ENCODE measurements at places on chromosomes 12 and 14.

DNA sequence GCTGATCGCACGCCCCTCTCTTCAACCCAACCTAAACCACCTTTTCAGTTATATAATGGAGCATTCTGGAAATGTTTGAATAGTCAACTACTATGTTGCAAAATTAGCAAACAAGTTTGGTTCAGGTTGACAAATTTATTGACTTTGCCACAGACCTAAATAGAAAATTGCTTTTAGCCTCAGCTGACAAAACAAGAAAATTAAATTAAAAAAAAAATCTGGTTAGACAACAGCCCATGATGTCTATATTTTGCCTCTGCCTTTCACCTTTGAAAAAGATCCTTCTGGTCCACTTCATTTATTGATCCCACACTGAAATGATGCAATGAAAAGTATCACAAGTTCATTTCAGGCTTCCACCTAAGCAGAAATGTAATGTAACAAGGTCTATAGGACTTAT lies 17.5 kb downstream of the SLC38A4 start:
- no peak for DNase-seq

DNA sequence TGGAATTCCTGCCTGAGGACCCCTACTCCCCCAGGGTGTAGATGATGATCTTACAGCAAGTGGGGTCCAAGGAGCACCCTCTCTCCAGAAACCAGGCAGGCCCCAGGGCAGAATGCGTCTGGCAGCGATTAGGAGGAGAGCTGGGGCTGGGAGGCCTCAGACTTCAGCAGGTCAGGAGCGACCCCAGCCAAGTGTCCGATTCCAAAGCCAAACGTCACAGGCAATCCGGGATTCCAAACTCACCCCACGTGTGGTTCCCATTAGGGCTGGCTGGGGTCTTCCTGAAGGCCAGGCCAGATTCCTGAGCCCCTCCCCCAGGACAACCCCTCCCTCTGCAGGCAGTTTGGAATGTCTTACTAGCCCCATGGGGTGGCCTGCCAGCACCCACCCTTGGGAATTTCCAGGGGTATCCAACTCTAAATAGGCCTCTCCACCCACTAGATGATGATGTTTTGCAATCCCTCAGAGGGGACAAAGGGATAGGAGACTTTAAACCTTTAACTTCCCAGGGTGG lies 17.3 kb upstream of the FIGNL2 start:
- DNase-seq, result no peak

- DNase-seq, result peak; percentile 70
Observed at GRCh38 chr12:32365473-32366064, 33.8 kb upstream of the FGD4 start.

GRCh38 chr14:33056213-33056612 lies 117.5 kb downstream of the NPAS3 start:
- no peak for DNase-seq

DNA sequence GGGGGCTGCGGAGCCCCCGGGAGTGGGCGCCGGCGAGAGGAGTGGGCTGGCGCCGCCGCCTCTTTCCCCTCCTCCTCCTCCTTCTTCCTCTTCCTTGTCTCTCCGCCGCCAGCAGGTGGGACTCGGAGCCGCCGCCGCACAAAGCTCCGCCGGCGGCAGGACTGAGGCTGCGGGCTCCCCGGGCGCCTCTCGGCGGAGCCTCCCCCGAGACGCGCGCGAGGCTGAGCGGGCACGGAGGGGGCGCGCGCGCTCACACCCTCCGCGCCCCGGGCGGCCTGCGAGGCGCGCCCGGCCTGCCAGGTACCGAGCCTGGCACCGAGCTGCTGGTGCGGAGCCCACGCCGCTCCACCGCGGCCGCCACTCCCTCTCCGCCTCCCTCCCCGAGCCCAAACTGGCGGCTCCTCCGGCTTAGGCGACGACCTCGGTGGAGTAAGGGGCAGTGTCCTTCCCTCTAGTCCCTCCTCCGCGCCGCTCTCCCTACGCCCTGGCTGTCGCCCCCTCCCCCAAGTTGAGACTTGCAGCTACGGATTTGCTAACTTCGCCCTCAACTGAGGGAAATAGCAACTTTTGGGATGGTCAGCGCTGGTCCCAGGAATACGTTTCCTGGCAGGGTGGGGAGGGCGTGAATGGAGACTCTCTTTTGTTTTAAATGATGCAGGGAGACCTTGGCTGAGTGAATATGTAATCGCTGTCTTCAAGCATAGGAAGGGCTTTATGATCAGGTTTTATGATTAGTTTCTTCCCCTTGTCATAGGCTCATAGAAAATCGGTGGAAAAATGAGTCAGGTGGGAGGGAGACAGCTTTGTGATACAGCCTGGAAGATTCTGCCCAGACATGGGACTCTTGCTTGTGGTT lies 199.5 kb upstream of the CAND1 start:
- DNase-seq, result peak; percentile 57

GRCh38 chr12:93237235-93237915 lies 140.3 kb upstream of the NUDT4 start:
- DNase-seq, result no peak

GRCh38 chr14:57834961-57835360 lies 30.9 kb downstream of the SLC35F4 start:
- no peak for DNase-seq

Measured in SK-N-DZ (cell line).